Esophagus squamous epithelium (tissue), 5 donors: ENCODE measurements at places on chromosomes 16 and 17.

- DNase-seq, result no peak
Observed at GRCh38 chr16:50837324-50837723, 95.4 kb downstream of the CYLD start.

GRCh38 chr17:57441270-57441600 lies 184.9 kb downstream of the MSI2 start:
- DNase-seq, result no peak

DNA sequence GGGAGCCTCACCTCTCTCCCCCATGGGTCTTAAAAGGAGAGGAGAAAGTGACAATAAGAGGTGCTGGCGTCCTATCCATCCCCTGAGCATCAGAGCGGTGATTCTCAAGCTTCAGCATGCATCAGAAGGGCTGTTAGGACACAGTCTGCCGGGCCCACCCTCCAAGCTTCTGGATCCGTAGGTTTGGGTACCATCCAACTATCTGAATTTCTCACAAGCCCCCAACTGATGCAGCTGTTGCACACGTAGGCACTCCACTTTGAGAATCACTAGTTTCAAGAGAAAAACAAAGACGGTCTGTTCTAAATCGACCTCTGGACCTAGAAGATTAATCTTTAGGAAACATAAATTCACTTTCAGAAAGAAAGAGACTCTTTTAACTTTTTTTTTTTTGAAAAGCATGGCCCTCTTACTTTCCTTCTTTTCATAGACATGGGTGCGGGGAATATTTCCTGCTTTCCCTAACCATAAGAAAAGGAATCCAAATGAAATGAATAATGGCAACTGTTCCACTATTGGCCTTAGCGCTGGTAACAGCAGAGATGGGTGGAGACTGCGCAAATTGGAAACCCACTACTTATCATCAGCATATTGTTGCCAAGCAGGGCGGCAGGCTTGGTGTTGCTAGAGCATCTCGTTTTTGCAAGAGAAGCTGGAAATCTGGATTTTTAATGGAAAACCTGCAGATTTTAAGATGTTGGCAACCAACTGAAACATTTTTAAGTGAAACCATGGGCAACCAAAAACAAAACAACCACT lies 144.4 kb downstream of the GAS7 start:
- no peak for DNase-seq

- DNase-seq, result no peak
Observed at GRCh38 chr16:1729445-1729844, 23.4 kb downstream of the MAPK8IP3 start.

GRCh38 chr17:68532826-68533225 lies 20.6 kb downstream of the PRKAR1A start:
- DNase-seq, result no peak
